ENCODE measurements at places on chromosomes 7 and 10. TPM values are rescaled to one million over a fixed set of nuclear protein-coding genes. Genes with fewer than 3 reads are reported as not detected.
A peak's percentile ranks its signal among the peaks of the same experiment; 100 is the strongest.

AMZ1 gene
- not detected for total RNA-seq

UNCX gene
- total RNA-seq = not detected

TRIL gene
- total RNA-seq = 1.5 TPM

ZNF92 gene
- total RNA-seq = 3.4 TPM

PCDH15 gene
- total RNA-seq = 0.45 TPM

ZNF138 gene
- total RNA-seq = 4.9 TPM

LIPM gene
- not detected for total RNA-seq

GRCh38 chr7:157267516-157267915, 69.3 kb upstream of the DNAJB6 start:
- H3K4me1 ChIP-seq = peaks cover 4% of the 10 kb centered on the region
- DNase-seq = no peak
- H3K4me3 ChIP-seq = no peak overlapping the region
- H3K36me3 ChIP-seq = peaks cover 3% of the 10 kb centered on the region
- no peaks in the 10 kb centered on the region for H3K27me3 ChIP-seq

DNA sequence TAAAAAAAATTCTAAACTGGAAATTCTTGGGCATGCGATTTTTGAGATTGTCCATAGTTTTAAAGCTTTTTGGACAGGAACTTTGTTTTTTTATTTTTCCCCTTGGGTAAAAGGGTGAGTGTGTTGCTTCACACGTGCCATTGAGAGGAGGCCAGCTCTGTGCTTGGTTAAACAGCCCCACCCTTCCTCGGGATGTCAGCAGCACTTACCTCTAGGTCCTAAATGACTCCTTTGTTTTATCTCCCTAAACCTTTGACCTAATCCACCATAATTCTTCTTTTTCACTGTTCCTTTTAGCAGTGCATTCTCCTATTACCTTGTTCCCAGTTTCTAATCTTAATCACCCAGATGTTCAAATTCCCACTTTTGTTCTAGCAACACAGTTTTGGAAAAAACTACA, 83.5 kb downstream of the SEMA3D start:
- no peaks in the 10 kb centered on the region for H3K4me1 ChIP-seq
- no peak overlapping the region for H3K27ac ChIP-seq
- no peaks in the 10 kb centered on the region for H3K27me3 ChIP-seq
- no peak overlapping the region for H3K4me3 ChIP-seq

DNA sequence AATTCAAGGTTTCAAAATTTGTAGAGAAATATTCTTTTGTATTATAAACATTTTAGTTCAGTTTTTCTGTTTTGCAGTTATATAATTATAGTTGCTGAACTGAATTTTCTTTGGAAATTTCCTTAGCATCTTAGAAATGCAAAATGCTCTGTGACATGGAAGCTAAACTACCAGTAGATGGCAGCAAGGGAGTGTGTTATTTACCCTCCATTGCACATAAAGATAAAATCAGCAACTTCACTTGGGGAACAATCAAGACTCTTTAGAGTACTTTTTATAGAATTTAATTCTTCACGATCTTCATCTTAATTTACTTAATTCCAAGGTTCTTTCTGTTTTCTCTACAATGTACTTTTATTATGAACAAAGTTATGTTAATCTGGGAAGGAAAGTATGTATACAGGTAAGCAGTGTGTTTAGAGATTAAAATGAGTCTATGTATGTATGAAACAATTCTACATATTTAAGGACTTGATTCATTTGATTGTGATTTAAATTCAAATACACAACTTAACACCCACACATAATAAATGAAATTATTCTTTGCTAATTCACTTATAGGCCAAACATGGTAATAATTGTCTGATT, 404.2 kb downstream of the THSD7A start:
- DNase-seq = no peak
- H3K27me3 ChIP-seq = no peaks in the 10 kb centered on the region
- no peak overlapping the region for H3K4me3 ChIP-seq
- no peak overlapping the region for H3K27ac ChIP-seq
- no peaks in the 10 kb centered on the region for H3K4me1 ChIP-seq

- no peaks in the 10 kb centered on the region for H3K36me3 ChIP-seq
- no peaks in the 10 kb centered on the region for H3K27me3 ChIP-seq
- no peak overlapping the region for H3K4me3 ChIP-seq
- no peak for DNase-seq
- no peaks in the 10 kb centered on the region for H3K4me1 ChIP-seq
- H3K27ac ChIP-seq = no peak overlapping the region
Measured at GRCh38 chr10:79583488-79584024, 23.3 kb upstream of the SFTPA2 start.

DNA sequence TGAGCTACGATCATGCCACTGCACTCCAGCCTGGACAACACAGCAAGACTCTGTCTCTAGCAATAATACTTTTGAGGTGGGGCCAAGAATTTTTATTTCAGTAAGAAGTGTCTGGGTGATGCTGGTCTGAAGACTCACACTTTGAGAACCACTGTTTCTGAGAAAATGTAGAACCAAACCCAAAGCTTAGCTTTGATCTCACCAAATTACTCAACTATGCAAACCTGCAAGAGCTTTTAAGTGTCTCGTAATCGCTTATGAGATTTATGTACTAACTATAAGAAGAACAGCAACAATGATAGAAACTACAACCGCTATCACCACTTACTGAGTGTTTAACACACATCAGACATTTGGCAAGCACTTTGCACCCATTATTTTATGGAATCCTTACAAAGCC, 29.5 kb downstream of the APBB1IP start:
- no peaks in the 10 kb centered on the region for H3K4me1 ChIP-seq
- no peak for DNase-seq
- no peaks in the 10 kb centered on the region for H3K36me3 ChIP-seq
- H3K4me3 ChIP-seq = no peak overlapping the region
- H3K27me3 ChIP-seq = no peaks in the 10 kb centered on the region
- H3K27ac ChIP-seq = no peak overlapping the region

DNA sequence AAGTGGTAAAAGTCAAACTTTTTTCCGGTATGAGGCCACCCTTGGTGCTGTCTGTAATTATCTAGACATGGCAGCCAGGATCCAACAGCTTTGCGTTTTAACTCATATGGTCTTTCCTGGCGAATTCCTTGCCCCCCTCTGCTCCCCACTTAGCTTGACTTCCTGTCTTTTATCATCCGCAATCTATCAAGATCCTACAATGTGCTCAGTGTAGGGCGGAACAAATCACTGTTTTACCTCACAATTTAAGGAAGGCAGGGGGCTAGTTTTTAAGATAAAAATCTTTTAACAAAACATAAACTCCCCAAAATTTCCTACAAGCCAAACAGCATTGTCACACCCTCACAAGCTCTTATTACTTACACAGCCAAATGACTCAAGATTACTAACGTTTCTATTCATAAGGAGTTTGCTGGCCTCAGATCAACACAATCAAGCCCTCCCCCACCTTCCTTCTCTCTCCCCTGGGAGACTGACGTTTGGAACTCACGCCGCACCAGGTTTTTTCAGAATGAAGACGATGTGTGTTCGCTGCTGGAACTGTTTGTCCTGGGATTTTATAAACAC, 1.3 kb upstream of the CDK14 start:
- no peaks in the 10 kb centered on the region for H3K27me3 ChIP-seq
- H3K4me3 ChIP-seq = peak overlapping the region; percentile 93

DNA sequence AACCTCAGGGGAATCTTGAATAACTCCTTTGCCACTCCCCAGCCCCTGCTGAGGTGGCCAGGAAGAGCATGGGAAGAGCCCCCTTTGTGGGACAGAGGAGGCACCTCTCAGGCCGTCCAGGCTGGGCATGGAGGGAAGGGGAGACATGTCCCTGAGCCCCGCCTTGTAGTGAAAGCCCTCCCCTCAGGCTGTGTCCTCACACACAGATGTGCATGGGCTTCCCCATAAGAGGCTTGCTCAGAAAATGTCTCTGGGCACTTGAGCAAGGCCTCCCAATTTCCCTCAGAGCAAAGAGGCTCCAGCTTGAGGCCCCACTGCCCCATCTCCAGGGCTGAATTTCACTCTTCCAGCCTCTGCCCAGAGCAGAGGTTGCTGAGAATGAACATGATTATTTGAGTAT, 3.8 kb downstream of the TMEM72 start:
- no peaks in the 10 kb centered on the region for H3K27me3 ChIP-seq
- H3K36me3 ChIP-seq = no peaks in the 10 kb centered on the region
- DNase-seq = no peak
- peaks cover 16% of the 10 kb centered on the region for H3K4me1 ChIP-seq
- no peak overlapping the region for H3K4me3 ChIP-seq

GRCh38 chr7:103142494-103142893, 6.4 kb downstream of the NAPEPLD start:
- no peaks in the 10 kb centered on the region for H3K36me3 ChIP-seq
- H3K4me3 ChIP-seq = no peak overlapping the region
- H3K27me3 ChIP-seq = no peaks in the 10 kb centered on the region
- no peak overlapping the region for H3K27ac ChIP-seq
- H3K4me1 ChIP-seq = no peaks in the 10 kb centered on the region
- DNase-seq = no peak

GRCh38 chr10:76939933-76940468, 697.6 kb downstream of the KCNMA1 start:
- DNase-seq = no peak
- no peak overlapping the region for H3K27ac ChIP-seq
- H3K36me3 ChIP-seq = no peaks in the 10 kb centered on the region
- H3K4me3 ChIP-seq = no peak overlapping the region
- no peaks in the 10 kb centered on the region for H3K27me3 ChIP-seq

- H3K27ac ChIP-seq = peak overlapping the region; percentile 97
- DNase-seq = no peak
- H3K4me3 ChIP-seq = no peak overlapping the region
- peaks cover 59% of the 10 kb centered on the region for H3K4me1 ChIP-seq
- H3K36me3 ChIP-seq = peaks cover 2% of the 10 kb centered on the region
- H3K27me3 ChIP-seq = no peaks in the 10 kb centered on the region
Measured at GRCh38 chr7:106282390-106282789, 2.4 kb downstream of the NAMPT start.

DNA sequence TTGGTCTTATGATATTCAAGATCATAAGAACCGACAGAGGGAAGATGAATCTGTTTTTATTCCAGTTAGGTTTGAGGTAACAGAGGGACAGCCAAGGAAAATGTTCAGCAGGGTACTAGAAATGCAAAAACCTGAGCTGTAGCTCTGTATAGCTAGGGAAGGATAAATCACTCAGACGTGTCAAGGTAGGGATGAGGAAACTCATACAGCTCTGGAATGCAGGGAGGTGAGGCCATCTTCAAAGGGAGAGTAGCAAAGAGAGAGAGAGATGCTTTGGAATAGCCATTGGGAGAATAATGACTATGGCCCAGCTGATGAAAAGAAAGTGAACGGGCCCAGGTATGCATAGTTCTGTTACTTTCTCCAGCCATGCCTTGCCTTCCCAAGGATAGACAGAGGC, 77.8 kb downstream of the PAX2 start:
- H3K36me3 ChIP-seq = no peaks in the 10 kb centered on the region
- DNase-seq = no peak
- H3K27ac ChIP-seq = no peak overlapping the region
- H3K27me3 ChIP-seq = peaks cover 90% of the 10 kb centered on the region
- H3K4me3 ChIP-seq = no peak overlapping the region
- H3K4me1 ChIP-seq = peaks cover 18% of the 10 kb centered on the region

DNA sequence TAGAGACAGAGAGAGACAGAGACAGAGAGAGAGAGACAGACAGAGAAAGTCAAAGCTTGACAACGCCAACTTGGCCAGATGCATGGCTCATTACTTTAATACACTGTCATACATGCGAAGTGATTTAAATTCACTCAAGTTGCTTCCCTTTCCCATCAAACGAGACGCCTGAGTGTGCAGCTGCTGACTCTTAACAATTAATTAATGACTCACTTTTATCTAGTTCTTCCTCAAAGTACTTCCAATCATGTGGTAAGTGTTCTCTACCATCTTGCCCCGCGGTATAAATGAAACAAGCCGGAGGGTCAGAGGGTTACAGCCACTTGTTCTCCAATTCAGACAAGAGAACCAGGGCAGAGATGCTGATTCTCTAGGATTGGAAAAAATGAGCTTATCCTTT, 90.8 kb downstream of the SFMBT2 start:
- H3K4me3 ChIP-seq = no peak overlapping the region
- H3K36me3 ChIP-seq = no peaks in the 10 kb centered on the region
- DNase-seq = no peak
- no peak overlapping the region for H3K27ac ChIP-seq
- peaks cover 19% of the 10 kb centered on the region for H3K4me1 ChIP-seq

DNA sequence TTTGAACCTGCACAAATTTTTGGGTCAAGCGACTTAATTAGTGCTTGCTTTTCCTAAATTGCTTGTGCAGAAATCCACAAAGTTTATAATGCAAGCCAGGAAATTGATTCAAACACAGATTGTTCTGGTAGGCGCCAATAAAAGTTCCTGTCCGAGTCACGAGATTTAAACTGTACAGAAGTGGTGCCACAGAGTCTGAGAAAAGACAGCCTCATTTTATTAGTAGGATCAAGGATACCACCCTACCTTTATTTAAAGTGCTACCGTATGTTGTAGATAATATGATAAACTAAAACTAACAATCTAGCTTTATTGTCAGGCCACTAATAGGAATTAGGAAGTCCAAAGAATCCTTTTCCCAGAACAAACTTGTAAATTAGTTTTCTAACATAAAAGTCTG, 696.7 kb downstream of the TNS3 start:
- H3K27me3 ChIP-seq = no peaks in the 10 kb centered on the region
- no peak for DNase-seq
- H3K27ac ChIP-seq = peak overlapping the region; percentile 54
- no peaks in the 10 kb centered on the region for H3K36me3 ChIP-seq
- no peak overlapping the region for H3K4me3 ChIP-seq
- no peaks in the 10 kb centered on the region for H3K4me1 ChIP-seq
